NCI-H446 treated with DMSO at 0.1 percent for 48 hours (cell line): ENCODE measurements at places on chromosomes 2 and 18.

GRCh38 chr2:86124683-86125082, 18.6 kb downstream of the PTCD3 start:
- DNase-seq = no peak

DNA sequence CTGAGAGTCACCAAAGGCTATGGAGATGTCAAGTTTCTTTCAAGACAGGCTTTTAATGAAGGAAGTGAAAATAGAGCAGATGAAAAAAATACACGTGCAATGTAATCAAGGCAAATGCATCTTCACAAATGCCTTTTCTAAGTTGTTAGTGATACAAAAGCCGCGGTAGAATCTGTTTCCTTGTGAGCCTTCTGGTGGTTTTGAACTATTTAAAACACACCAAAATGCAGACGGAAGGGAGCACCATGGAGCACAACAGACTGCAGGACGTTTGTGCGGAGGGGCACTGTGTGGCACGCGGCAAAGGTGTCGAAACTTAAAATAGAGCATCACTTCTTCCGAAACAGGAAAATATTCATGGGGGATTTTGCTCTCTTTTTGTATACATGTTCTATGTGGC, 65.0 kb upstream of the BOD1L2 start:
- no peak for DNase-seq

GRCh38 chr18:79440316-79441110, 44.8 kb downstream of the NFATC1 start:
- DNase-seq = no peak

GRCh38 chr18:62617793-62618591, 95.2 kb downstream of the ZCCHC2 start:
- no peak for DNase-seq

DNA sequence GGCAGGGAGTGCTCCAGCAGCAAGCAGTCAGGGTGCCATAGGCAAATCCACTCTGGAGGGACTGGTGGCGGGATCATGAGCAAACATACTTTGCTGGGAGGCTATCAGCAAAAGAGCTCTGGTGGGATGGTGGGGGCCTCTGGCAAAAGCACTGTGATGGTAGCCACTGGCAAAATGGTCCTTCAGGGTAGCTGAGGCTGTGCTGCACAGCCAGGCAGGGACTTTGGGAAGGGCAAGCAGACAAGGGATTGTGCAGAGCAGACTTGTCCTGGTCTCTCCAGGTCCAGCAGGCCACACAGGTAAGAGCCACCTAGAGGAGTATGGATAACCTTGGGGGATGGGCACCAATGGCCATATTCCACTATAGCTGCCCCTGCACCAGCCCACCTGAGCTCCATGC, 129.4 kb upstream of the OTOS start:
- DNase-seq = no peak

GRCh38 chr2:61841286-61841685, 12.6 kb downstream of the FAM161A start:
- DNase-seq = no peak

DNA sequence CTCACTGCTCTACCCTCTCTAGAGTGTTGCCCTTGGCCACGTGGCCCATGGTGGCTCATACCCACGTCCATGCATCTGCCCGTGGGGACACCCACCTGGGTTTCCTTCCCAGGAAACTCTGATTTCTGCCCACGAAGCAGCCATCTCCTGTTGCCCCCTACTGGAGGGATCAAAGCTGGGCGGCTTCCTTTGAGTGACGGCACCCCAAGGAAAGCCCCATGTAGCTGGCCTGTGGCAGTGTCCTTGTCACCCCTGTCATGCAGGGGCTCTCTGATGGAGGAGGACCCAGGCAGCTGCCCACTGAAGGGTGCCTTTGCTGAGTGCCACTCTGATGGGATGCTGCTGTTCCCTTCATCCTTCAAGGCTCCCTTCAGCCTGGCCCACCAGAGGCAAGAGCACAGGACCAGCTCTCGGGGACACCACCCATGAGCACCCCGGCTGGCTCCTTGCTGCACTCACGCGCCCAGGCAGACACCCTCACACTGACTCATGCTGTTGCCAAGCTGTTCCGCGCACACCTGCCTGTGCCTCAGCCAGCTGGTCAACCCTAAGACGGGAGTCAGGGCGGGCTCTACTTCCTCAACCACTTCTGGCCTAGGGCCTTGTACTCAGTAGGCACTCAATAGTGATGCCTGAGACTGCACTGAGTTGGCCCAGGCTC, 101.1 kb downstream of the CTIF start:
- DNase-seq = no peak
